Anterior cingulate cortex (tissue), 58 donors: ENCODE measurements at places on chromosomes 12 and 14.

DNA sequence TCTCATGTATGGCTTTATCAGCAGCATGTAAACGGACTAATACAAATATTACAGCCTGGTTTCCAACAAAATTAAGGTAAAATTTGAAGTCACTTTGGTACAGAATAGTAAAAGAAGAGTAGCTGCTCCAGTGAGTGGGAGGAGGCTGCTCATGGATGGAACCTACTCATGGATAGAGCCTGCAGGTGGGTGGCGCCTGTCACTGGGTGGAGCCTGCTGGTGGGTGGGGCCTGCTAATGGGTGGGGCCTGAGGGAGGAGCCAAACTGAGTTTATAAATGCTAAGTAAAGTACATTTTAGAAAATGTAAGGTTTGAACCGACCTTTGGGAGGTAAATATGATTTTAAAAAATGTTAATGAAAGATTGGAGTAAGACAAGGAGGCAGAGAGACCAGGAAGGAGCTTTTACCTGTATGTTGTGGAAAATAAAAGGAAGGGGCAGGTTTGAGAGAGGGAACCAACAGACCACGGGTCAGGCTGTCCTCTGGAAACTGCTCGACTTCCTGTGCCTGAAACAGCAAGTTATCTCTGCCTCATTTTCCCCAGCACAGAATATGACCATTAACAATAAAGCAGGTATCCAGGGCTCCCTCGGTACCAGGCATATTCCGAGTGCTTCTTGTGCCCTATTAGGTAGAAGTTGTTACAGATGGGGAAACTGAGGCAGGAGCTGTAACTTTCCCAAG, 55.9 kb upstream of the SEL1L start:
- no peak for DNase-seq

DNA sequence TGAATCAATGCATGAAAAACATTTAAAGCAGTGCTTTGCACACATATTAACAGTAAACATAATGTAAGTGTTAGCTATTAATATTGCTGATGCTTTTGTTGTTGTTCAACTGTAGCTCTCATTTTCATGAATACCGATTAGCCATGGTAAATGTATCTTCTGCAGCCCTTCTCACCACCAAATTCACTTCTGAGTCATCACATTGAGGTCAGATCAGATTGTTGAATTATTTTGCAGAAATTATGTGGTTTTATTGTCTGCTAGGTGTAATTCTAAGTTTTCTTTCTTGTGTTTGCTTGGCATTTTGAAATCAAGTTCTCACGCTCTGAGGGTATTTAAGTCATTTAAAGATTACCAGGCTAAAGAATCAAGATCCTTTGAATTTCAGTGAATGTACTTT, 74.6 kb downstream of the AKAP6 start:
- no peak for DNase-seq

DNA sequence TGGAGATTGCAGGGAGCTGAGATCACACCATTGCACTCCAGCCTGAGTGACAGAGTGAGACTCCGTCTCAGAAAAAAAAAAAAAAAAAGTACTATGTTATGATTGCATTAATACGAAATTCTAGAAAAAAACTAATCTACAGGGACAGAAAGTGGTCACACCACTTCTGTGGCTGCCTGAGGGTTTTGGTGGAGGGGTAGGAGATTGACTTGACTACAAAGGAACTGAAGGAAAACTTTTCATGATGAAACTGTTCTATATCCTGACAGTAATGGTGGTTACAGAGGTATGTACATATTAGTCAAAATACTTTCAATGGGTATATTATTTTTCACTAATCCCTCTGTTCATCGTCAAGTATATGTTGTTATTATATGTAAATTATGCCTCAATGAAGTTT, 42.1 kb downstream of the FOXN3 start:
- no peak for DNase-seq

GRCh38 chr12:49964849-49965624, 3.4 kb downstream of the AQP5 start:
- DNase-seq, result no peak

DNA sequence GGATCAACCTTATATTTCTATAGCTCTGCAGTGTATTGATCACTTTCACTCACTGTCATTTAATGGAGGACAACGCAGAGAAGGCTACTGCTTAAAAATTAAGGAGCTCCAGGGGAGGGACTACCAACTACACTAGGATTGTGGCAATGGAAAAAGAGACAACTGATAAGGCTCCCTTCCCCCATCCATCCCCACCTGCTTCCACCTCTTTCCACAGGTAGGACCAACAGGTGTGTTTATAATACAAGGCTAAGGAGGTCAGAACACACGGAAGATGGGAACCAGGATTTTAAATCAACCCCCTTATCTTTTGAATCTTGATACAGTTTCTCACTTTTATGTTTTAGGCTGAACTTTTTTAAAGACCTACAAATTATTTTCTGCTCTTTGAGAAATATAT, 90.8 kb downstream of the STAB2 start:
- no peak for DNase-seq

- no peak for DNase-seq
Observed at GRCh38 chr12:41051954-41052353, 136.2 kb upstream of the PDZRN4 start.

DNA sequence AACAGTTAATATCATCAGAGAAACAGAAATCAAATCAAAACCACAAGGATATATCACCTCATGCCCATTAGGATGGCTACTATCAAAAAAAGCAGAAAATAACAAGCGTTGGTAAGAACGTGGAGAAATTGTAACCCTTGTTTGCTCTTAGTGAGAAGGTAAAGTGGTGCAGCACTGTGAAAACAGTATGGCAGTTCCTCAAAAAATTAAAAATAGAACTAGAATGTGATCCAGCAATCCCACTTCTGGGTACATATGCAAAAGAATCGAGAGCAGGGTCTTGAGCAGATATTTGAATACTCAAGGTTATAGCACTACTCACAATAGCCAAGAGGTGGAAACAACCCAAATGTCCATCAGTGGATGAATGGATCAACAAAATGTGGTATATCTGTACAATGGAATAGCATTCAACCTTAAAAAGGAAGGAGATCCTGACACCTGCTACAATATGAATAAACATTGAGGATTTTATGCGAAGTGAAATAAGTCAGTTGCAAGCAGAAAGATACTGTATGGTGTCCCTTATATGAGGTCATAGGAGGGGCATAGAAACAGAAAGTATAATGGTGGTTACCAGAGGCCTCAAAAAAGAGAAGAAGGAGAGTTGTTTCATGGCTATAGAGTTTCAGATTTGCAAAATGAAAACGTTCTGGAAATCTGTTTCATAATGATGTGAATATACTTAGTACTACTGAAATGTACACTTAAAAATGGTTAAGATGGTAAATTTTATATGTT, 131.0 kb upstream of the EEA1 start:
- DNase-seq, result no peak

- no peak for DNase-seq
Observed at GRCh38 chr14:61516118-61516743, 179.1 kb upstream of the HIF1A start.

- DNase-seq, result no peak
Observed at GRCh38 chr12:107395817-107396216, 289.8 kb upstream of the PWP1 start.

DNA sequence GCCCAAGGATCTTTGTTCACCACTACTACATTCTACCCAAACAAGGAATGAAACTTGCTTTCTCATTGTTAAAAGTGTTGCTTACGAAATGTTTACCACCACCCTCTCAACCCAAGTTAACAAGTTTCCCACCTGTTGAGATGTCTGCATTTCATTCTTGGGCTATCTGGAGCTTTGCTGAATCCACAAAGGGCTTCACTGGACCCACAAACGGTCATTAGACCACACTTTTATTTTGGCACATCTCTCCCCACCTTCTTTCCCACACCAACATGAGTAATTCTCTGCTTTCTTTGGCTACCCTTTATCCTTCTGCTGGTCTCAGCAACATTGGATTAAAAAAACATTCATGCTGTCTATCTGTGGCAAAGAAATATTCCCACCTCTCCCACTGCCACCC, 78.0 kb downstream of the TMEM260 start:
- no peak for DNase-seq

- no peak for DNase-seq
Observed at GRCh38 chr12:73599268-73599667, 938.4 kb upstream of the ATXN7L3B start.

GRCh38 chr12:132719141-132719953, 8.7 kb downstream of the PGAM5 start:
- DNase-seq, result no peak

DNA sequence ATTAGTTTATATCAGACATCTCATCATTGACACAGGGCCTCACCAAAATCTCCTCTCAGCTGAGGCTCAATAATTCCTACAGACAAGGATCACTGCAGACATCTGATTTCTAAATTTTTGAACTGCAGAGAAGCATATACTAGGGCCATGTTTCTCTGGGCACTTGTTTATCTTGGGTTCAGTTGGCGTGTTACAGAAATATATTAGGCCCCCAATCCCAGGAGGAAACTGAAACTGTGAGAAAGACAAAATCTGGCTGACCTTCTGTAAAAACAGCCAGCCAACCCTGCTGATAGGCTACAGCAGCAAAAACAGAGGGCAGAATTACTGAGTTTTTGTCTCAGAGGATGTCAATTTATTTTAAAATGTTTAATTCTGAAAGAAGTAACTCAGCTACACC, 634.6 kb downstream of the ETNK1 start:
- no peak for DNase-seq

DNA sequence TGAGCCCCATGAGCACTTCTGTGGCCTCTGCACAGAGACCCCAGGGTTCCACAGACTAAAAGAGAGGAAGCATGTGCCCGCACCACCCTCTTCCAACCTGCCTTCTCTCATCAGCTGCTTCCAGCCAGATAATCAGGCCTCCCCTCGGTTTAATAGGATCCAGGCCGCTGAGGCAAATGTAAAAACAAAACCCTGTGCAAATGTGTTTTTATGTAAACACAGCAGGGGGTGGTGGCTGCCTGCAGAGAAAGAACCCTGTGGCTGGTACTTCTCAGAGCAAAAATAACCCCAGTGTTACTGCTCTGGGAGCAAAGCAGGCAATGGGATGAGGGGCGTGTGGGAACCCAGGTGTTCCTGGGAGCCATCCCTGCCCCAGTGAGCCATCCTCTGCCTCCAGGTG, 46.2 kb downstream of the WSCD2 start:
- no peak for DNase-seq

DNA sequence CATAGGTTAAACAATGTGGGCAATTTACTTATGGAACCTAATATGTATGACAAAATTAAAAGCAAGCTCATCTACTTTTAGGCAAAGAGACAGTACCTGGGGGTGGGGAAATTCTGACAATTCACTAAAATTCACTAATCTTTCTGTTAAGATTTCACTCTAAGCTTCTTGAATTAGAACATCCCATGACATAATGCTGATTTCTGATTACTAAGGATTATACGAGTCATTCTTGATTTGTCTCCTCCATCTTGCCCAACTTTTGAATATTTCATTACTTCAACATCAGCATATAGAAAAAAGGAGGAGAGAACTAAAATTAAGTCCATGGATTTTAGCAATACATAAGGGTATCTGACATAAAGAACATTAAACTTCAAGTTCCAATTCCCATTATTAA, 2.4 kb downstream of the CEP83 start:
- no peak for DNase-seq

- DNase-seq, result no peak
Observed at GRCh38 chr14:106044949-106045596, 518.7 kb downstream of the TMEM121 start.

- DNase-seq, result no peak
Observed at GRCh38 chr12:103855036-103855712, 14.1 kb upstream of the NT5DC3 start.

GRCh38 chr12:41311883-41312282, 123.8 kb downstream of the PDZRN4 start:
- no peak for DNase-seq

DNA sequence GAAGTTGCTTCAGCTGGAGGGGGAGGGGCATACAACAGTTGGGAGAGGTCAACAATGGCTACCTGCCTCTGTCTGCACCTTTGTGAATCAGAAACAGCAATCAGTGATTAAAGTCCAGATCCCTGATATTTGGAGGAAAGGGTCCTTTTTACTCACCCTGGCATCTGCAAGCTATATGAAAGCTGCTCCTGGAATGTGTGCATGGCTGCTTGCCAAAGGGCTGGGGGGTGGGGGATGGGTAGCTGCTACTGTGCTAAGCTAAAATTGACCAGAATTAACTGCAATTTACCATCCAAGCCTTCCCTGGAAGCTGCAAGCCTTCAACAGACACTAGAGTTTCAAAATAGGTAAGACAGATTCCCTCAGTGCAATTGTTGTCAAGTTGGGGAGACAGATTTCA, 13.5 kb upstream of the GTF2A1 start:
- DNase-seq, result no peak

GRCh38 chr14:56686416-56686815, 106.8 kb downstream of the TMEM260 start:
- peak; percentile 0 for DNase-seq

- DNase-seq, result no peak
Observed at GRCh38 chr12:131893605-131894312, 663 bp upstream of the ULK1 start.

- DNase-seq, result no peak
Observed at GRCh38 chr12:128863957-128864356, 10.7 kb downstream of the GLT1D1 start.

DNA sequence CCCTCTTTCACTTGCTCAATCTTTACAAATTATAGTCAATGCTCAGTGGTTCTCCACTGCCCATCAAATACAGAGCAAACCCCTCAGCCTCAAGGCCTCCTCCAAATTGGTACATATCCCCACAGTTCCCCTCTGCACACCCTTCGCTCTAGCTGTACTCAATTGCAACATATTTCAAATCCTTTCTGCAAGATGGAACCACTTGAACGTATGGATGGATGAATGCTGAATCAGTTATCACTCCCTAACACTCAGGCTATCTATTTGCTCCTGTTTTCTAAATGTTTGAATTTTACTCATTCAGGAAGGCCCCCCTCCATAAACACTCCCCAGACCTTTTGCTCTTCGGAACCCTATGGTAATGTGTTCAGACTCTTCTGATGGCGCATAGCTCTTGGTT, 24.5 kb downstream of the ATG14 start:
- no peak for DNase-seq

DNA sequence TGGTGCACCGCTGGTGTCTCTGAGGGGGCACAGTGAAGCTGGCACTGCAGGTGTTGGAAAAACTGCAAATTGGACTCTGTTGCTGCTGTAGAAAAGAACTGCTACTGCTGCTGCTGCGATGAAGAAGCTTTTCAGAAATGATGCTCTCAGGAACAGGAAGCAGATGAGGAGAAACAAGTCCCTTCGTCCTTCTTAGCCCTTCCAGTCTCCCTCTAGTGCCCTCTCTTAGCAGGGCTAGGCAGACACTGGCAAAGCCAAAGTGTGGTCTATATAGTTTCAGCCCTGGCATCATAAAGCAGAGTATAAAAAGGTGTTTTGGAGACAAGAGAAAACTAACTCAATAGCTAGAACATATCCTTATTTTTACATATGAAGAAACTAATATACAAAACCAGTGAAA, 174.5 kb downstream of the MYRFL start:
- DNase-seq, result no peak

GRCh38 chr14:68752271-68753006, 40.4 kb downstream of the ZFP36L1 start:
- DNase-seq, result no peak

DNA sequence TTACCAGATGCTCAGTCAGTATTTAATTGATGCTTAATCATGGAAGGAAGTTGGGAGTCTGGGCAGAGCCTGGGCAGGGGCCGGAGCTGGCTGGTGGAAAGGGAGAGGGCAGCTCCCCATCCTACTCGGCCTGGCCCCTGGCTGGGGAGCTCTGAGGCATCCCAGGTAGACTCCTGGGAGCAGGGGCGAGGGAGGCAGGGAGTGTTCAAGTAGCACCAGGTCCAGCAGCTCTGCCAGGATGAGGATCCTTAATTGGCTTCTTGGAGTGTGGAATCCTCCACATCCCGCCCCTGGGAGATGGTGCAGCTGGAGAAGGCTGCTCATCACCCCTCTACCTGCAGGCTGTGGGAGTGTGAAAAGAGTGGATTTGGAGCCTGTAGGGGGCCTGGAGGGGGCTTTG, 30.9 kb downstream of the SYNDIG1L start:
- no peak for DNase-seq
